ENCODE measurements at places on chromosomes 6 and 20.
A peak's percentile ranks its signal among the peaks of the same experiment; 100 is the strongest.

DNA sequence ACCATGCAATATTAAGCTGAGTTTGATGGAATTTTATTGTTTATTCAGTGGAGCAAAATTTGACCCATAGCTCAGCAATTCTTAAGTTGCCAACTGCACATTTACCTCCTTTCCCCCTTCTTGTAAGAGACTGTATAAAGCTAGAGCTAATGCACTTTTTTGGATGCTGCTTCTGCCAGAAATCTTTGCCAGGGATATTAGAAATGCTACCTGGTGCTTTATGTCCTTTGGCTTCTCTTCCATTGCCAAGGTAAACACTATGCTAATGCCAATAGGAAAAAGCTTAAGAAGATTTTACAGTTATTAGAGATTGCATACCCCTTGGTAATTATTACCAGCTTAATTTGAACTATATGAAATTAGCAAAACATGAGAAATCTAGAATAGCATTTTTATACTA is 79.0 kb upstream of the OGFRL1 start:
- DNase-seq = no peak

DNA sequence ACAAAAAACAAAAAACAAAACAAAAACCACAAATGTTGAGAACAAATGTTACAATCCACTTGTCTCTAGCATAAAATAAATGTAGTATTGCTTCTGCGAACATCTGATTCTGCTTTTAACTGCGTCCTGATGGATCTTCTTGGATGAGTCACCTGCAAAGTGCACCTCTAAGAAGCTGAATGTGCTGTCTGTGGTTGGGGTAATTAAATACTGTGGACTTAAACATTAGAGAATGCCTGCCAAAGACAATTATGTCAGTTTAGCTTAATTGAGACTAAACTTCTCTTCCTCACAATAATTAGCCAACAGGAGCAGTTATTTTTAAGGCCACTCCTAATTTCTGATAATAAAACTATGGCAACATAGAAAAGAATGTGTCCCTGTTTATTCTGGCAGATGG is 253.4 kb downstream of the PHACTR1 start:
- no peak for DNase-seq

DNA sequence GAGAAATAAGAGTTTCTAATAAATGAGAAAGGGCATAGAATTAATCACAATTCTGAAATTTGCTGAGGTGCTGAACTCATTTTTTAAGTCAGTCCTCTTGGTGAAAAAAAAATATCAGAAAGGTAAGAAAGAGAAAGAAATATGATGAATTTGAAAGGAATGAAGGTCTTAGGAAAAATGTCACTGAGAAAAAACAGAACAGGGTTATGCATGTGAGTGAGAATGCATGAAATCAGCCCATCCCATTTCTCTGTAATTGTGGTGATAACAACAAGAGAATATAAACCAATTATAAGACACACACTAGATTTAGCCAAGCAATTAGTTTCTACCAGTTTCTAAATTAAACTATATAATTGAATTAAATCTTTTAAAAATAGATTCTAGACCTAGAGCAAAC is 138.9 kb downstream of the TBX18 start:
- DNase-seq = no peak

DNA sequence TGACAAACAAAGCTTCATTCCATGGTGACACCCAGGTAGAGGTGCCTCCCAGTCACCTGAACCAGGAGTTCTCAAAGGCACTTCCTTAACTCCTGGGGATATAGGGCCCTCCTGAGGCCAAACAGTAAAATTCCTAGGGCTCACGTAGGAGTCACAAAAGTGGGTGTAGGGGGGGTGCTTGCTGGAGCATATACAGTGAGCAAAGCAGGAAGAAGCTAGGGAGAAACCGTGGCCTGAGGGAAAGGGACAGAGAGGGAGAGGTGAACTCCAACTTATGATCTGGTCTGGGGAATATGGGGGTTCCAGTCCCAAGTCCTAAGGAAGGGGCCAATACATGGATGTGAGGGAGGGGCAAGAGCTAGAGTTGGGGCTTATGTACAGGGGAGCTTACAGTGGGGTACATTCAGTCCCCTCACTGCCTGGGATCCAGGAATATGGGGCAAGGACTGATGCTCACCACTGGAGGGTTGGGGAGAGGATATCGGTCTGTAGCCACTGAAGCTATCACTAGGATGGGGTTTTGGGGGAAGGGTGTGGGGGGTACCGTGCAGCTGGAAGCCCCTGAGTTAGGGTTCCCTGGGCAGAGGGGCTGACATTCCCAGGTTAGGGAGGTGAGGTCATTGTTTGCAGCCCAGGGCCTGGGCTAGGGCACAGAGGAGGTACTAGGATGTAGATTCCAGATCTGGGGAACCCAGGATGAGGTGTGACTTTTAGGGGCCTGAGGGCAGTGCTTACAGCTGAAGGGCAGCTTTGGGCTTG is 950 bp downstream of the PEDS1 start:
- DNase-seq = no peak

DNA sequence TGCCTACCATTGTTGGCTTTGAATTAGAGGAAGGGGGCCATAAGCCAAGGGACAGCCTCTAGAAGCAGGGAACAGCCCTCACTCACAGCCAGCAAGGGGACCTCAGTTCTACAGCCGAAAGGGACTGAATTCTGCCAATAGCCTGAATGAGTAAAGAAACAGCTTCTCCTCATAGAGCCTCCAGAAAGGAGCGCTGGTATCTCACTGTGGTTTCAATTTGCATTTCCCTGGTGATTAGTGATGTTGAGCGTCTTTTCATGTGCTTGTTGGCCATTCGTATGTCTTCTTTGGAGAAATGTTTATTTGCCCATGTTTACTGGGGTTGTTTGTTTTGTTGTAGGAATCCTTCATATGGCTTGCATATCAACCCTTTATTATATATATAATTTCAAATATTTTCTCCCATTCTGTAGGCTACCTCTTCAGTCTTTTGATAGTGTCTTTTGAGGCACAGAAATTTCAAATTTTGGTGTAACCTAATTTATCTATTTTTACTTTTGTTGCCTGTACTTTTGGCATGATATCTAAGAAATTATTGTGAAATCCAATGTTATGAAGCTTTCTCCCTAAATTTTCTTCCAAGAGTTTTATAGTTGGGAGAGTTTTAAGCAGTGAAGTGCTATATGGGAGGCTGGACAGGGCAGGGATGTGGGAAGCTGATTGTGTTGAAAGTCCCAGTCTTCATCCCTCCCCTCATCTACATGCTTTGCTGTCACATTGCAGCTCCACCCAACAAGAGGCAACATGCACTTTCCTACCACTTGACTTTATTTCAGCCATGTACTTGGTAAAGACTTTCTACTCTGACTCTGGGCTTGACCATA is 82.3 kb upstream of the SHLD1 start:
- no peak for DNase-seq

DNA sequence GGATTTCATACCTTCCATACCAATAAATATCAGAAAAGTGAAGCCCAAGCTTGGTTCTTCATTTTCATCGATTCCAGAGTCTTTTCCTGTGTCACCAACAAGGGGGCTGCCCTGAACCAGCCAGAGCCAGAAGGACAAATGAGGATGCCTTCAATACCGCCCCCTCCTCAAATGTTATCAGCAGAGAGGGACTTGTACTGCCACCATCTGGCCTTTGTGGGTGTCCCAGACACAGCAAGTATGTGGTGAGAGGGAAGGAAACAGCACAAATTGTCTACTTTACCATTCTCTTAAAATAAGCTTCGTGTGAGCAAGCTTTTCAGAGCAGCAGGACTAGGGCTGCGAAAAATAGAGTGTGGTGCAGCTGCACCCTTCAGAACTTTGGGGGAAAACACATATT is 165.3 kb downstream of the SOBP start:
- DNase-seq = no peak

GRCh38 chr6:111381123-111381522 is 101.9 kb downstream of the REV3L start:
- no peak for DNase-seq

- DNase-seq = no peak
Observed at GRCh38 chr6:17622144-17622543, 22.0 kb downstream of the FAM8A1 start.

DNA sequence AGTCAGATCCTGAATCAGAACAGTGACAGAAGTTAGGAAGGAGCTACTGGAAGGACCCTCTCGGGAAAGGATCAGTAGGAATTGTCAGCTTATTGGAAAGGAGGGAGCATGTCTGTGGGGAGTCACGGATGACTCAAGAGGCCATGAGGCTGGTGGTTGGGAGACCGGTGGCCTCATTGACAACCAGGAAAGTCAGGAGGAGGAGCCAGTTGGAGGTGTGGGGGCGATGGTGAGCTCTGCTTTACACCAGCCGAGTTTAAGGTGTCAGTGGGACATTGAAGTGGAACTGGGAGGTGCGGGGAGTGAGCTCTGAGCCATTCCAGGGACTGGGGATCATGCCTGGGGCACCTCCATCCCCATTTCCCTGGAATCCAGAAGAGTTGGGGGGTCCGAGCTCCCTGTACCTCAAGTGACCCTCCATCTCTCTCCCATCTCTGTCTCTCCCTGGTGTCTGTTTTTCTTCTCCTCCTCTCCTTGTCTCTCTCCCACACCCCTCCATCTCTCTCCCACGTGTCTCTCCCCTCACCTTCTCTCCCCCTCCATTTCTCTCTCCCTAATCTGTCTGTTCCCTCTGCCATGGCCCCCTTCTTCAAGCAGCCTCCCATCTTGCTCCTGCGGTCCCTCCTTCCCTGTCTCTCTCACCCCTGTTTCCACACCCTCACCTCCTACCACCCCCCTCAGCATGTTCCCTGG is 14.3 kb upstream of the ZBTB9 start:
- no peak for DNase-seq

DNA sequence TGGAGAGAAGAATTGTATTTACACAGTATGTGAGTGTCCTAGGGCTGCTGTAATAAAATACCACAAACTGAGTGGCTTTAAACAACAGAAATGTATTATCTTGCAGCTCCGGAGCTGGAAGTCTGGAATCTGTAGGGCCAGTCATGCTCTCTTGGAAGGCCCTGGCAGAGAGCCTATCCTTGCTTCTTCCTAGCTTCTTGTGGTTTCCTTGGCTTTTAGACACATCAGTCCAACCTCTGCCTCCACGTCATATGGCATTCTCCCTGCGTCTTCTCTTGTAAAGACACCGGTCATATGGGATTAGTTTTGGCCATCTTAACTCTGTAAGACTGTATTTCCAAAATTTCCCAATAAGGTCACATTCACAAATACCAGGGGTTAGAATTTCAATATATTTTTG is 10.8 kb downstream of the FNDC1 start:
- peak; percentile 63 for DNase-seq
